Spinal cord (tissue), 10 donors: ENCODE measurements at places on chromosomes 3 and 15. TPM values are rescaled to one million over a fixed set of nuclear protein-coding genes. Genes with fewer than 3 reads are reported as not detected.
A peak's percentile ranks its signal among the peaks of the same experiment; 100 is the strongest.

DNA sequence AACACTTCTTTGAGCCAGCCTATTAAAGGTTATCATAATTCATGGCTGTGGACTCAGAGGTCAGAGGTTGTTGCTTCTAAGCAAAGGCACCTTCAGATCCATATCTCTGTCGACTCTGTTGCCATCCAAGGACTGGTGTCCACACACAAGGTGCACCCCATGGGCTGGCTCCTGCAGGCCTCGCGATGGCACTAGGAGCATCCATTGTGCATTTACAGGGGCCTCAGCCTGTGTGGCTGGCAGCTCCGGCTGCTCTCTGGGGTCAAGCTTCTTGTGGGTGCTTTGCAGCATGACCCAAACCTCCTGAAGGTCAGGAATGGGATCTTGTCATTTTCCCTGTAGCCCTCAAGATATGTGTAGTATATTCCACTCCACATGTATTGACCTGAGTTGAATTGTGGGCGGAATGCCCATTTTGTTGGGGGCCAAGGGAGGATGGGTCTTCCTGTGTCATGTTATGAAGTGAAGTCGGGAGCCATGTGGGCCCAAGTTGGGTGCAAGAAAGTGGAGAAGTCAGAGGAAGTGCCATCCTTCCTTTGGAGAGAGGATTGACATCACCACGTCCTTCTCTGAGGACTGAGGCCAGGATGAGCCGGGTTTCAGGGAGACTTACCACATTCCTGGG is 43.9 kb downstream of the CHDH start:
- H3K36me3 ChIP-seq, result peaks cover 48% of the 10 kb centered on the region
- DNase-seq, result no peak
- no peak overlapping the region for H3K4me3 ChIP-seq
- peaks cover 33% of the 10 kb centered on the region for H3K4me1 ChIP-seq
- H3K27me3 ChIP-seq, result no peaks in the 10 kb centered on the region
- no peak overlapping the region for H3K27ac ChIP-seq

DNA sequence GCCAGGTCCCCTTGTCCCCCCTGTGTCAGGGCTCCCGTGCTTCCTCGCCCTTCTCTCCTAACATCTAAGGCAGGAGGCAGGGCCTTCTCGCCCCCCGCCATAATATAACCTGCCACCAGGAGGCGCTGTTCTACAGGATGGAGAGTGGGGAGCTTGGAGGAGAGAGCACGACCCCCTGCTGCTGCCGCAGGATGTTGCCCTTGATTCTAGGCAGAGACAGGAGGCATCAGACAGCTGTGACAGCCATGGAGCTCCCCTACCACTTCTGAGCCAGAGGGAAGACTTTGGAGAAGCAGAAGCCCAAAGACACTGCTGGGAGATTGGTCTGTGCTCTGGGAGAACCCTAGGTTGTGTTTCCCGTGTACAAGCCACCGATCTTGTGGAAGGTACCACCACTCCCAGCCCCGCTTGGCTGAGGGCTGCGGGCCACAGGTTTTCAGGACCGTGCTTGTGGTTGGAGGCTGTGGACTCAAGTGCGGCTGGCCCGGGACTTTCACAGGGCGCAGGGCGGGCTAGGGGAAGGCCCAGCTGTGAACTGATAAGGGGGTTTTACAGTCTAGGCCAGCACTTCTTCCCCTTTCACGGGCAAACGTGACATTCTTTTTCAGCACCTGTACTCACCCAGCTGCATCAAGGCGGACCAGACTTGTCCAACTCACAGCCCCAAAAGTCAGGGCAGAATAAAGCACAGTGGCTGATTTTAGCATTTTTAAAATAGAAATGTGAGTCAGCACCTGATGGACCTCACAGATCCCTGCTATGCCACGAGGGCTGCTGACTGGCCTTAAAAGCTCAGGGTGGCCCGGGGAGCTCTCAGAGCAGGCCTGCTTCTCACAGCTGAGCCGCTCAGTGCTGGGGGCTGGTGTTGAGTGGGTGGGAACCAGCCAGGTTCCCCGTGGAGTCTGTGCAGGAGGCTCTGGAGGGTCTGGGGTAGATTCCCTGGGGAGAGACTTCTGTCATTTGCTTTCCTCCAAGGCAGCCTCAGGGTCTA is 2.6 kb upstream of the TIGIT start:
- peak overlapping the region; percentile 22 for H3K27ac ChIP-seq
- no peak for DNase-seq
- H3K36me3 ChIP-seq, result no peaks in the 10 kb centered on the region
- H3K4me3 ChIP-seq, result no peak overlapping the region
- H3K4me1 ChIP-seq, result no peaks in the 10 kb centered on the region

IGDCC3 gene
- polyA plus RNA-seq, result 17.0 TPM

SYNM gene
- polyA plus RNA-seq, result 26.8 TPM

GOLGA6B gene
- not detected for polyA plus RNA-seq

IL5RA gene
- polyA plus RNA-seq, result 4.3 TPM

- H3K4me3 ChIP-seq, result no peak overlapping the region
- no peaks in the 10 kb centered on the region for H3K4me1 ChIP-seq
- H3K36me3 ChIP-seq, result no peaks in the 10 kb centered on the region
- H3K27me3 ChIP-seq, result no peaks in the 10 kb centered on the region
These were observed 278.8 kb upstream of the GADL1 start for GRCh38 chr3:31173118-31173718.

DNA sequence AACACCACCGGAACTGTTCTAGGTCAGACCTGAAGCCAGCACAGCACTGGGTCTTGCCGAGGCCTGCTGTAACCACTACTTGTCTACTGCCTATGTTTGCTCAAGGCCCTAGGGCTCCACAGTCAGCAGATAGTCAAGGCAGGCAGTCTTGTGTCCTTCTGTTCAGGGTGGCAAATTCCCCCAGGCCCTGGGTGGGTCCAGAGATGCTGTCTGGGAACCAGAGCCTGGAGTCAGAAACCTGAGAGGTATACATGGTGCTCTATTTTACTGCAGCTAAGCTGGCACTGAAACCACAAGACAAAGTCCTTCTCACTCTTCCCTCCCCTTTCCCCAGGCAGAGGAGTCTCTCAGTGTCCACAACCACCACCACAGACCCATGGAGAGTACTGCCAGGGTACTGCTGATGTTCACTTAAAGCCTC is 89.9 kb downstream of the BBX start:
- no peaks in the 10 kb centered on the region for H3K4me1 ChIP-seq
- no peaks in the 10 kb centered on the region for H3K36me3 ChIP-seq
- no peak for DNase-seq
- no peak overlapping the region for H3K4me3 ChIP-seq
- no peaks in the 10 kb centered on the region for H3K27me3 ChIP-seq

DNA sequence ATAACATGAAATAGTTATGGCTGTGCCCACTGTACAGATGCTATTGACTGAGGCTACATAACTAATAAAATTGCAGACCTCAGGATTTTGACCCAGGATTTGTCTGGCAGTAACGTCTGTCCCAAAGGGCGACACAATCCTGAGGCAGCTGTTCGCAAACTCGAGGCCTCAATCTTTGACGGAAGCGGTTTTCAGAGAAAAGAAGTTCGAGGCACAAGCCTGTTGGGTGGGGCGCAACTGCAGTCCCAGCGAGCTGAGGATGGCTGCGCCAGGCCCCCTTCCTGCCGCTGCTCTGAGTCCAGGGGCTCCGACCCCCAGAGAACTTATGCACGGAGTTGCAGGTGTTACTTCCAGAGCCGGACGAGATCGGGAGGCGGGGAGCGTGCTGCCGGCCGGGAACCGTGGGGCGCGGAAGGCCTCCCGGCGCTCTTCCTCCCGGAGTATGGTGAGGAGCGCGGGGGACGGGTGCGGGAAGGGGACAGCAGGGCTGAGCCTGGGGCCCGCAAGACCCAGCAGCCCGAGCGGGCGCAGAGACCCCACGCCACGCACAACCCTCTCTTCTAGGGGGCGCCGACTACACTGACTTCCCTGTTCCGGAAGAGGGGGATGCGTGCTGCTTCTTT is at the start of gene PARP15:
Gene PARP15 (plus strand): TSS at position 242 of the 623 bp plus-strand sequence. CDS start 18 bp downstream, at position 260.
- H3K27ac ChIP-seq, result no peak within 1 kb of the TSS
- H3K4me1 ChIP-seq, result peaks cover 6% of the 10 kb centered on the region
- no peaks in the 10 kb centered on the region for H3K36me3 ChIP-seq
- DNase-seq, result no peak
- peak within 1 kb of the TSS; percentile 31 for H3K4me3 ChIP-seq
- peaks cover 6% of the 10 kb centered on the region for H3K27me3 ChIP-seq

HCLS1 gene
- polyA plus RNA-seq, result 8.0 TPM

CHAC1 gene
- polyA plus RNA-seq, result 17.0 TPM

DNA sequence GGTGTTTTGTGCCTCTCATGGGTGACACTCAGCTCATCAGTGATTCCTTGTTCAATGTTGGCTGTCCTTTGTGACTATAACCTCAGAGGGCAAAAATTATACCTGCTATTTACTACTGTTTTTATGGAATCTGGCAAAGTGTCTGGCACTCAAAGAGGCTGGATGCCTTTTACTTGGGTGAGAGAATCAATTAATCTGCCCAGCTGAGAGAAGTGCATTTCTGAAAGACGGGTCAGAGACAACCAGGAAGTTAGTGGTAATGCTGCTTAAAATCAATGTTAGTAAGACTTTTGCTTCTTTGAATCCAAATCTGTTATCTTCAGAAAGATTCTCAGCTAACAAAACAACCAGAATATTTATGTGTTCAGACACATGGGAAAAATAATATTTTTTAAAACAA is 436.2 kb upstream of the SUCLG2 start:
- no peaks in the 10 kb centered on the region for H3K36me3 ChIP-seq
- no peaks in the 10 kb centered on the region for H3K27me3 ChIP-seq
- H3K27ac ChIP-seq, result no peak overlapping the region
- no peak for DNase-seq

ARRDC4 gene
- polyA plus RNA-seq, result 23.5 TPM

PLCH1 gene
- 12.1 TPM for polyA plus RNA-seq

GRCh38 chr3:106089806-106090205 is 221.0 kb upstream of the CBLB start:
- DNase-seq, result no peak
- no peak overlapping the region for H3K27ac ChIP-seq
- no peaks in the 10 kb centered on the region for H3K36me3 ChIP-seq
- H3K4me3 ChIP-seq, result no peak overlapping the region

- H3K27ac ChIP-seq, result no peak overlapping the region
- DNase-seq, result peak; percentile 59
- no peaks in the 10 kb centered on the region for H3K36me3 ChIP-seq
These were observed 196.2 kb upstream of the CFAP20DC start for GRCh38 chr3:59245859-59246501.
